ENCODE measurements at places on chromosomes 1 and 21.
A peak's percentile ranks its signal among the peaks of the same experiment; 100 is the strongest.

- no peak for DNase-seq
Observed at GRCh38 chr1:117167402-117167801, 43.3 kb downstream of the VTCN1 start.

- DNase-seq = peak; percentile 75
Observed at GRCh38 chr1:229270547-229271447, at the start of gene RAB4A. Gene RAB4A (plus strand): TSS chr1:229271111. CDS start chr1:229271340, 229 bp downstream.

DNA sequence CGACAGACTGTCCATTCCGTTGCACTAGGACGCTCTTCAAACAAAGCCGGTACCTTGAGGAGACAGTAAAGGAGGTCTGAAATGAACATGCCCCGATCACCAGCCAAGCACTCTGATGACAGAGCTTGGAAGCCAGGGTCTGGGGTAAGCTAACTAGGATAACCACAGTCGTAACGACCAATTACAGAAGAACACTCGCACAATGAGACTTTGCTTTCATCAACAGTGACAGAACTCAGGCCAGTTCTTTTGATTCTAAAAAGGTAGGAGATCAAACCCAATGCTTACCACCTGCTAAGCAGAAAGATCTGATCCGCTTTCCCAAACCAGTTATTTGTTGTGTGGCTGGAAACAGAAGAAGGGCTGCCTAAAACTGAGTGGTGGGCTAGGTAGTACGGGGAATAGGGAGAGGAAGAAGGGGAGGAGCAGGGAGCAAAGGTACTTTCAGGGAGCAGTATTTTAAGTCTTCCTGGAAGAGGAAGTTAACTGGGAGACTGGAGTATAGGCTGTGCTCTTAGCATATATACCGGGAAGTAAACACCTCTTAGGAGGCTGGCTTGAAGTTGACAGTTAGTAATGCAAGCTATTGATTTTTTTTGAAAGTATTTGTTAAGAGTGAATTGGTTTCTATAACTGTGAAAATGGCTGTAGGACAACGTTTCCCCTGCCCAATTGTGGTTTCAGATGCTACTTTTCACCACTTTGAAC lies 38.4 kb downstream of the UCK2 start:
- no peak for DNase-seq

DNA sequence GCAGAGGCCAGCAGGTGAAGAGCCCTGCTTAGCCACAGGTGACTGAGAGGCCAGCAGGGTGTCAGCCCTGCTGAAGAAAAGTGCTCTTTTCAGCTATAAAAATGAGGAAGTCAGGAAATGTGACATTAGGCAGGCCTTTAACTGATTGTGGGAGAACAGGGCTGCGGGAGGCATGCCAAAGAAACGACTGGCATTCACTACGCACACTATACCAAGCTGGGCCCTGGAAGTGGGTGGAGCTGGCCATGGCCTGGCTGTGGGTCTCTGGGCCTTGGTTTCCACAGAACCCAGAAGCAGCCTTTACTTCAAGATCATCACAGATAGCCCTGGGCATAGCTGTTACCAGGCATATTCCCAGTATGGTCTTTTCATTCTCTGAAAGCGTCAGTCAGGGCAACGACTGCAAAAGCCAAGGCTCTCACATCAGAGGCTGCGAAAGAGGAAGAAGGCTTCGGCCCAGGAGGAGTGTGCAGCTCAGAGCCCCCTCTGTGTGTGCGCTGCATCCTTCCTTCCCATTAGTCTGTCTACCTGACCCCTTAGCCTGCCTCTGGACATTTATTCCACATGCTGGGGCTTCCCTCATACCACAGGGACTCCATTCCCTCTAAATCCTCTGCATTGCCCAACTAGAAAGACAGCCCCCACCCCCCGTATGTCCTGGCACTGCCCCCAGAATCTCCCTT lies 14.3 kb downstream of the SLC2A1 start:
- no peak for DNase-seq

- DNase-seq = no peak
Observed at GRCh38 chr1:211715971-211716370, 40.5 kb upstream of the NEK2 start.

- no peak for DNase-seq
Observed at GRCh38 chr1:81876901-81877733, 76.4 kb downstream of the ADGRL2 start.

- DNase-seq = peak; percentile 12
Observed at GRCh38 chr1:211606332-211606913, 27.5 kb upstream of the SLC30A1 start.

DNA sequence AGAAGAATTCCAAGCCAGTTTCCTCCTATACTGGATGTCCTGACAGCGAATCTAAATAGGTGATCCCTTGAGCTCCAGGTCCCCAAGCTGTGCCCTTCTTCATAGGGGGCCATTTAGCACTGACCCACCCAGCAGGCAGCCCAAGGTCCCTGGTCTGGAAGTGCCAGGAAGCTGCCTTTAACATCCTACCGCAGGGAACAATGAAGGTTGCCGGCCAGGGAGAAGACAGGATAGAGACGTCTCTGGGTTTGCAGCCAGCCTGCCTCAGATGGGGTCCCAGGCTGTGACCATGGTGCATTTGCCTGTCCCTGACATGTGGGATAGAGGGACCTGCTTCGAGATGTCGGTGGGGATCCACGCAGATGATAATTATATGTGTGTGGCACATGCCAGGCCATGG lies 2.7 kb upstream of the RIPK4 start:
- no peak for DNase-seq

GRCh38 chr21:27047658-27048314 lies 80.9 kb upstream of the ADAMTS5 start:
- no peak for DNase-seq

- DNase-seq = no peak
Observed at GRCh38 chr1:203124546-203125317, 2.8 kb upstream of the ADORA1 start.

- no peak for DNase-seq
Observed at GRCh38 chr1:172498857-172499256, 34.1 kb upstream of the SUCO start.

GRCh38 chr21:45302082-45303061 lies 14.7 kb upstream of the POFUT2 start:
- DNase-seq = peak; percentile 63

- no peak for DNase-seq
Observed at GRCh38 chr1:201760516-201760915, 68.4 kb upstream of the IPO9 start.

- no peak for DNase-seq
Observed at GRCh38 chr1:1132956-1133750, 17.3 kb upstream of the C1orf159 start.

DNA sequence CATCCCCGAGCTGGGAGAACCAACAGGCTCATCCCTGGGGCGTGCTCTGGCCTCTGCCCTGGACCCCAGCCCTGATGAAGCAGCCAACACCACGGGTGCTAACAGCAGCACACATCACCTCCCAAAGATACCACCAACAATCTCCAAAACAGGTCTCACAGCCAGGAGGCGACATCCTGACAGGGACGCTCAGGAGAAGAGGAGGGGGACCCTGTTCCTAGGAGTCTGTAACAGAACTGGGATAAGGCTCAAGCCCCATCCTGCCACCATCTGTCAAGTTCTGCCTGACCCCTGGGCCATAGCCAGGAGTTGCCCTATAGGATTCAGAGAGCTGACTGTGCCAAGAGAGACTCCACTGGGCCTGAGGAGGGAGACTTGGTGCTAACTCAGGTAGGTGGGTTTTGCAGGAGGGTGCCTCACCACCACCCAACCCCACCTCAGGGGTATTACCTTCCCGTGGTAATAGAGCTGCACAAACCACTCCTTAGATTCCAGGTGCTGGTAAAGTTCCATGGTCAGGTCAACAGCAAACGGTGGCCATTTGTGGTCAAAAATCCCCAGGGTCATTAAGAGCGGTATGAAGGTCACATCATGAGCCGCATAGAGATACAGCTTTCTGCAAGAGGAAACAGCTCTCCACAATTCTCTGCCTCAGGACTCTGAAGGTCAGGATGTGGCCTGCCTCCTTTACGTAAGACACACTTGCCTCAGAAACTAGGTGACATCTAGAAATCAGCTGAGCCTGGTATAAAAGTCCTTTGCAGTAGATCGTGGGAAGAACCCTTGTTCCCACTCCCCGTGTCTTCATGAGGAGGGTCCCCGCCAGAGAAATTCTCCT lies 22.3 kb downstream of the ACP6 start:
- DNase-seq = no peak

DNA sequence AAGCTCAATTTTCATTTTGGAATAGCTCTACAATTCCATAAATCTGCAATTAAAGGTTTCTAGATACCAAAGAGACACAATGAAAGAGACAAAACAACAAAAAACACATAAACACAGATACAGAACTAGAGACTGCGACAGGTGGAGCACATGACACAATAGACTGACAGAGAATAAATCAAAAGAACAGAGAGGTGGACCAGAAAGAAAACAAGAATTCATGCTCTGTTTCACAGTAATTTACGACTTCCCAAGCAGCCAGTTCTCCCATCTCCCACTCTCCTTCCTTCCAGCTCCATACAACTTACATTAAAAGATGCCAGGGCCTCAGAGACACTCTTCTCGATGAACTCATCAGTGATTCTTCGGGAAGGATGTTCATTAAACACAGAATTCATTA lies 15.1 kb upstream of the RBM8A start:
- no peak for DNase-seq

DNA sequence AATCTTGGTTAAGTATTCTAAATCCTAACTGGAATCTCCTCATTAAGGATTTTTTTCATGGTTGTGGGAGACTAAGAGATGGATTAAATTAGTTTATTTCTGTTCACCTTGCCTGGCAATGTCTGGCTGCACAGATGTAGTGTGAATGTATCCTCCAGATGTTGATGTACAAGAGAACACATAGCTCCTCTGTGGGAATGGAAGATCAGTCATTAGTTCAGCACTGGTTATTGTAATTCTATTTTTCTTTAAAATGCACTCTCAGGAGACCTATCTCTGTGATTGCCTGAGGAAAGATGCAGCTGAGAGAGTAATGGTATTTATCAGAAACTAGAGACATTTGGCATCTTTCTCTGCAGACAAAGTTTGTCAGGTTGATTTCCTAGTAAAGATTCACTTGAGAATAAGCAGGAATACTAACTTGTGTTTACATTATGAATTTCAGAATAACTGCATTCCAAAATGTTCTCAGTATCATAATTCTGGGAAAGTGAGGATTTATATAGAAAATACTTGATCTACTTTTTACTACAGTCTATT lies 178.6 kb downstream of the GIPC2 start:
- no peak for DNase-seq

- DNase-seq = no peak
Observed at GRCh38 chr1:245173446-245174211, 18.8 kb downstream of the KIF26B start.

- DNase-seq = no peak
Observed at GRCh38 chr1:192889082-192889481, 80.2 kb downstream of the RGS2 start.

DNA sequence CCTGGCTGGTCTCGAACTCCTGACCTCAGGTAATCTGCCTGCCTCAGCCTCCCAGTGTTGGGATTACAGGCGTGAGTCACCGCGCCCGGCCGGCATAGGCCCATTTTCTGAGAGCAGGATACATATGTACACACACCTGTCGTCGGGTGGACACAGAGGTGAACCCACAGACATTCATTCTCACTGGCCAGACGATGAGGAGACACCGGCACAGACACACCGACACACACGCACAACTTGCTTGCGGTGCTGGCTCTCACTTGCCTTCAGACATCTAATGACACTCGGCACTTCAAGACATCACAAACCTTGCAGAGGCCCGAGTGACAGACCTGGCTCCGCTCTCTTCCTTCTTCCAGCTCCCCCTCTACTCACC lies 579 bp downstream of the PTCH2 start:
- no peak for DNase-seq

DNA sequence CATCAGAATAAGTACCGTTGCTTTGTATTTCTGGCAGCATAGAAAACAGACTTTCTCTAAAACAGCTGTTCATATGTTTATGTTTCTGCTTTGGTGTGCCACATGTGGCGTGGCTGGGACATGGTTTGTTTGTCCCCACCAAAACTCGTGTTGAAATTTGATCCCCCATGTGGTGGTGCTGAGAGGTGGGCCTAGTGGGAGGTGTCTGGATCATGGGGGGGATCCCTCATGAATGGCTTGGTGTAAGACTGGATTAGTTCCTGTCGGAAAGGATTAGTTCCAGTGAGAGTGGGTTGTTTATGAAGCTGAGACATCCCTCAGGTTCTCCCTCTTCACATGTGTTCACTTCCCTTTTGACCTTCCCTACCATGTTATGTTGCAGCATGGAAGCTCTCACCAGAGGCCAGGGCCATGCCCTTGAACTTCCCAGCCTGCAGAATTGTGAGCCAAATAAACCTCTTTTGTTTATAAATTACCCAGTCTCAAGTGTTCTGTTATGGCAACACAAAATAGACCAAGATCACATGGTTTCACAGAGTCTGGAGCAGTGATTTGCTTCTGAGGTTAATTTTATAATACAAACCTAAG lies 17.9 kb upstream of the H3-3A start:
- DNase-seq = no peak

GRCh38 chr21:38680401-38680800 lies 125.3 kb upstream of the ETS2 start:
- DNase-seq = no peak

- no peak for DNase-seq
Observed at GRCh38 chr1:180525715-180526039, 23.3 kb upstream of the ACBD6 start.

Measured in stimulated activated CD4-positive, alpha-beta T cell treated with anti-CD3 and anti-CD28 coated beads, Interleukin-2, amount 100 ng/mL, for 24 hours (primary cell).